ENCODE measurements at places on chromosomes 1 and 21.

- peak; percentile 27 for DNase-seq
These were observed 18.7 kb upstream of the SLAMF1 start for GRCh38 chr1:160665330-160666078.

GRCh38 chr1:185857442-185857841 lies 123.3 kb downstream of the HMCN1 start:
- no peak for DNase-seq

DNA sequence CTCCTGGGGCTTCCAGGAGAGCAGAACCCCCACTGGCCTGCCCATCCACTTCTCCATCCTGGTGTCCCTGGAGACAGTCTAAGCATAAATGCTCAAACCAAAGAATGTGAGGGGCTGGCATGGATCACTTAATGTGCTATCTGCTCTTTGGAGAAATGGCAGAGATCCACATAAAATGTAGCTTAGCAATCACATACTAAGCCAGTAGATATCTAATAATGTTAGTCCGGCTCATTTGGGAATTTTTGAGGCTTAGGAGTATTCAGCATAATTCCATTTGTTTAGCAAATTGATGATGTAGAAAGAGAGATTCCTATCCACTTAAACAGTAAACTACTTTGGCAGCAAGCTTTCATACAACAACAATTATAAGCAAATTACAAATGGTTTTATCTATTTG lies 90.7 kb downstream of the TENT5C start:
- DNase-seq: no peak

- DNase-seq: no peak
These were observed 14.2 kb upstream of the CASQ2 start for GRCh38 chr1:115782571-115783281.

- DNase-seq: no peak
These were observed 127.6 kb upstream of the F3 start for GRCh38 chr1:94669198-94669597.

DNA sequence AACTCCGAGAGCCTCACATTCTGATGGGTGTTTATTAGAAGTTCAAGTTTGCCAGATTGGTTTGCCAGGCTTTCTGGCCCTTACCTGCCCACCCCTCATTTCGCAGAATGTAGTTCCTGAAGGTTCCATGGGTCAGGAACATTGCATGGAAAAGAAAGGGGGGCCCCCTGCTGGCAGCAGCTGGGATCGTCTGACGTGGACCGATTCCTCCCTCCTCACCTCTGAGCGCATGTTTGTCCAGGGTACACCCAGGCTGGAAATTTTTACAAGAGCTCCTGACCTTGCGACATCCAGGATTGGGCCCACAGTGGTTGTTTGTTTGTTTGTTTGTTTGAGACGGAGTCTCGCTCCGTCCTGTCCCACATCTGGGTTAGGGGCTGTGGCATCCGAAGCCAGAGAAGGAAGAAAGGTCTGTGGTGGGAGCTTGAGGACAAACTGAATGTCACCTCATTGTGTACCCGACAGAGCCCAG lies 126.0 kb upstream of the TMEM51 start:
- no peak for DNase-seq
